ENCODE measurements at places on chromosomes 6 and 20. TPM values are rescaled to one million over a fixed set of nuclear protein-coding genes. Genes with fewer than 3 reads are reported as not detected.
A peak's percentile ranks its signal among the peaks of the same experiment; 100 is the strongest.

GRCh38 chr20:20450521-20450920, 82.6 kb downstream of the INSM1 start:
- DNase-seq, result peak; percentile 31

DNA sequence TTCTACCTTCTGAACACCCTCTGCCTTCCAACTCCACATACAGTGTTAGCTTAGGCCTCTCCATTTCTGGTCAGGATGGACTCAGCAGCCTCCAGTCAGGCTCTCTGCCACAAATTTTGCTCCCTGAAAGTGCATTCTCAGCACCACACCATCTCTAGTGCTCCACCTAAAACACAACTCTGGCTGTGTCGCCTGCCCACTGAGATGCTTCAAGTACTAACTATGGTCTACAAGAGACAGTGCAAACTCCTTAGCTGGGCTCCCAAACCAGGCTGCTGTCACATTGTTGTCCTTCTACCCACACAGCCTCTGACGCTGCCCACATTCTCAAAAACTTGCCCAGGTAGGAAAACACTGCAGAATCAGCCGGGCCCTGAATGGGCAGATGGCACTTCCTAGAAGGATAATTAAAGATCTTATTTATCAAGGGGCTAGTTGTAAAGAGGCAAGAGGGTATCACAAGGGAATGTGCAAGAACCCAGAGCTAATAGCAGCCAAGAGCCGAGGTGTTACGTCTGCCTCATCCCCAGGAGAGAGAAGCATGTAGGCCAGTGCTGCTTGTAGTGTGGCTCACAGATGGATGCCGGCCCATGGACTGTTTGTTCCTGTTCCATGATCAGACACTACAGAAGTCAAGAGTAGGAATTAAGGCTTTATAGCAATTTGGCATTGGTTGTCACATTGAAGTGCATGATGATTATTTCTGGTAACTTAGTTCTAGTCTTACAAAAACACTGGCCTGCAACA, 189.7 kb downstream of the LRFN2 start:
- no peak for DNase-seq

- DNase-seq, result no peak
These were observed 43.5 kb downstream of the SAMD5 start for GRCh38 chr6:147551976-147552375.

DNA sequence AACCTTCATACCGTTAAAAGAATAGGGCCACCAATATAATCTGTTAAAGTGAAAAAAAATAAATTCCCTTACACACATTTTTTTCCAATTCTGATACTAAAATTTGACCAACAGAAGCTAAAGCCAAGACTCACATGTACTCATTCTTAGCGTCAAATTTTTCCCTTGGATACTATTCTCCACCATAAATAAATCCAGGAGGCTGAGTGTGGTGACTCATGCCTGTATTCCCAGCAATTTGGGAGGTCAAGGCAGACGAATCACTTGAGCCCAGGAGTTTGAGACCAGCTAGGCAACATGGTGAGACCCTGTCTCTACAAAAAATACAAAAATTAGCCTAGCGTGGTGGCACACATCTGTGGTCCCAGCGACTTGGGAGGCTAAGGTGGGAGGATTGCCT, 43.9 kb downstream of the SCML4 start:
- DNase-seq, result no peak

GRCh38 chr20:49115564-49115963, 69.5 kb downstream of the CSE1L start:
- no peak for DNase-seq

- DNase-seq, result no peak
These were observed 141.3 kb downstream of the MAP3K7 start for GRCh38 chr6:90445533-90446108.

GRCh38 chr6:82915666-82916065, 150.0 kb downstream of the UBE3D start:
- DNase-seq, result no peak

DNA sequence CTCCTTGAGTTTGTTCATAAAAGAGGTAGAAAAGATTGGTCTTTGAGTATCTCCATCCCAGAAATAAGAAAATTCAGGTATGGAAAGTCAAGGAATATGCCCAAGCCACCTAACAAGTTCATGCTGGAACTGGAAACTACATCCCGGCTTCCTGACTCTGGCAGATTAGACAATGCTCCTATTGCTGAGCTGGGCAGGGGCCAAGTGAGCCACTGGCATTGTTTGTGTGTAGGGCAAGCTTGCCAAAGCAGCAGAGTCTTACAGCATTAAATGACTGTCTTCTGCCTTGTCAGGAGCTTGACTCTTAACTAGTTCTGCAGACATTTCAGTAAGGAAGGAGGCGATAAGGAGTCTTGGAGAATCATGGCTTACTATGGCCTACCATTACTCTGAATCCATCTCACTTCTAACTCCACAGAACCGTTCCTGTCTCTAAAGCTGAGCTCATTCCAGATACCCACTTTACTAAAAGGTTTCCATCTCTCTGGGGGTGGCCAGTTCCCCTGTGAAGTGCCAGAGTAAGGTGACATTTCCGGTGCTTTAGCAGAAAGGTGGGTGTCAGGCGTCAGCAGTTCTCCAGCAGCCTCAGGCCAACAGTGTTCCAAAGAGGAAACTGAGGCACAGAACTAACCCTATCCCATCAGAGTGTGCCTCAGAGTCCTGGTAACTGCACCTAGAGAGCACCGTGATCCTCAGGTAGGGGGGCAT, 30.1 kb downstream of the PRDM1 start:
- DNase-seq, result peak; percentile 52

The ZC2HC1B gene
- not detected for total RNA-seq

DNA sequence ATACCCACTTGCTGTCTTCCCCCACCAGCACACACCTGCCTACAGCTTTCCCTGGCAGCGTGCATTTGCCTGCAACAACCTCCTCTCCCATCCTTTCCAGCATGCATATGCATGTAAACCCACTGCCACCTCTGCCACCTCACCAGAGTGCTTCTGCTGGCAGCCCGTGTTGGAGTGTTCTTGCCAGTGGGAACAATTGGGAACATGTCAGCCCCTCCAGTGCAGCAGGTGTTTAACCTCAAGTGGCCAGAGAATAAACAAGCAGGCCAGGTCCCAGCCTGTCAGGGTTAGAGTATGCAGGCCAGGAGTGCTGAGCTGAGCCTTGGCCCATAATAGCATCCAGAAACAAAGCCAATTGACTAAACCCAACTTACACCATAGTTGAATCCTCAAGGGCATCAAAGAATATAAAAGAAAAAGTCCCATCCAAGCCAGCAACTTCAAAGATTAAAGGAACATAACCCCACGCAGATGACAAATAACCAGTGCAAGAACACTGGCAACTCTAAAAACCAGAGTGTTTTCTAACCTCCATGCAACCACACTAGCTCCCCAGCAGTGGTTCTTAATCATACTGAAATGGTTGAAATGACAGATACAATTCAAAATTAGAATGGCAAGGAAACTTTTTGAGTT, 1212.1 kb upstream of the CITED2 start:
- peak; percentile 11 for DNase-seq

DNA sequence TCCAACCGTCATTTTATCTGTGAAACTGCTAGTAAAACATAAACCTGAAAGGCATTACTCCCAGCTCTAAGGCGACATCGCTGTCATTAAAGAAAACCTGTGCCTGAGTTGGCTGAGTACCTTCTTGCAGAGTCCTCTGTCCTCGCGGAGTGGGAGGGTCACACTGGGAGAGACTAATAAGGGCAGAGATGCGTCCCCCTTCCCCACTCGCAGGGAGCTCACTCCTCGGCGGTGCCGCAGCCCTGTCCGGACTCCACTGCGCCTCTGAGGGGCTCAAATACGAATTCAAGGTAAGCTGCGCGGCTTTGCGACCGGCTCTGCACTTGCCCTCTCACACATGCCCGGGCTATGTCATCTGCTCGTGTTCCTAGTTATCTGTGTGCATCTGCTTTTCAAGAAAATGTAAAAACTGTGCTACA, at the start of gene COL19A1:
COL19A1 (plus strand) TSS at position 206 of the 419 bp plus-strand sequence. CDS start 13,012 bp downstream, outside the sequence.
- DNase-seq, result no peak

DNA sequence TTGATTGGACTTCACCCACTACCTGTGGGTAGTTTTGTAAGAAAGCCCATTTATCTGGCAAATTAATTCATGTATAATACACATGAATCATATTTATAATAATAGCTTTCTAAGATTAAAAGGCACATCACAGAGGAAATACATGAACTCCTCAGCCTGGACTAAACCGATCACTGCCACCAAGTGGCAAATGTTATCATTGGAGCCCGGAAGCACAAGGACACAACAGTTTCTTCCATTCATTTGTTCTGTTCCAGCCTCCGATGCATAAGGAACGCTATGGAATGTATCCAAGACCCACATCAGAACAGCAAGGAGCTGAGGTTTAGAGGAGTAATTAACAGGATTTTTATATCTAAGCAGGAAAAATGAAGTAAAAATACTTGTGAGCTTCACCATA, 13.9 kb upstream of the IPCEF1 start:
- DNase-seq, result no peak
